ENCODE measurements at places on chromosomes 6 and 20. TPM values are rescaled to one million over a fixed set of nuclear protein-coding genes. Genes with fewer than 3 reads are reported as not detected.

HNF4A gene
- total RNA-seq, result not detected

MCCD1 gene
- not detected for total RNA-seq

DNA sequence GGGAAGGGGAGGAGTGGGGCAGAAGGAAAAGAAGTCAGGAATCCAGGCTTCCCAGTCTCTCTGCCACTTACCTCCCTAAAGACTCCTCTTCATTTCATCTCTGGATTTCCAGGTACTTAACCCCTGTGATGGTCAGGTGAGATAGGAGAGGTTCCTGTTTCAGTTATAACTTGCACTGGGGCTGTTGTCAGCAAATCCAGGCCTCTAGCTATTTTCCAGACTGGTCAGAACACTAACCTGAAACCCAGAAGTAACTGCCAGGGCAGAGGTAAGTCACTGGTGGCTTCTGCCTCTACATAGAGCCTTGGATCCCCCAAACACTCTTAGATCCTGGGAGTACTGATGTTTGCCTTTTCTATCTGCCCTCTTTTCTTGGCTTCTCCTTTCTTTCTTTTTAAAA is 233.5 kb upstream of the TAB2 start:
- no peak for DNase-seq
- H3K27ac ChIP-seq, result no peak overlapping the region
- no peaks in the 10 kb centered on the region for H3K36me3 ChIP-seq

HS3ST5 gene
- total RNA-seq, result not detected

SLC17A1 gene
- total RNA-seq, result not detected

GRCh38 chr20:50608750-50609104 is 82.6 kb downstream of the RIPOR3 start:
- H3K27ac ChIP-seq, result no peak overlapping the region
- no peaks in the 10 kb centered on the region for H3K36me3 ChIP-seq

GRCh38 chr20:44153636-44154043 is 33.3 kb downstream of the JPH2 start:
- no peaks in the 10 kb centered on the region for H3K4me1 ChIP-seq
- H3K4me3 ChIP-seq, result no peak overlapping the region
- H3K36me3 ChIP-seq, result no peaks in the 10 kb centered on the region
- no peaks in the 10 kb centered on the region for H3K27me3 ChIP-seq

GRCh38 chr6:14062345-14063029 is 55.1 kb upstream of the CD83 start:
- no peaks in the 10 kb centered on the region for H3K27me3 ChIP-seq
- DNase-seq, result no peak
- H3K4me3 ChIP-seq, result no peak overlapping the region
- H3K4me1 ChIP-seq, result no peaks in the 10 kb centered on the region
- H3K36me3 ChIP-seq, result no peaks in the 10 kb centered on the region
- H3K27ac ChIP-seq, result no peak overlapping the region

DNA sequence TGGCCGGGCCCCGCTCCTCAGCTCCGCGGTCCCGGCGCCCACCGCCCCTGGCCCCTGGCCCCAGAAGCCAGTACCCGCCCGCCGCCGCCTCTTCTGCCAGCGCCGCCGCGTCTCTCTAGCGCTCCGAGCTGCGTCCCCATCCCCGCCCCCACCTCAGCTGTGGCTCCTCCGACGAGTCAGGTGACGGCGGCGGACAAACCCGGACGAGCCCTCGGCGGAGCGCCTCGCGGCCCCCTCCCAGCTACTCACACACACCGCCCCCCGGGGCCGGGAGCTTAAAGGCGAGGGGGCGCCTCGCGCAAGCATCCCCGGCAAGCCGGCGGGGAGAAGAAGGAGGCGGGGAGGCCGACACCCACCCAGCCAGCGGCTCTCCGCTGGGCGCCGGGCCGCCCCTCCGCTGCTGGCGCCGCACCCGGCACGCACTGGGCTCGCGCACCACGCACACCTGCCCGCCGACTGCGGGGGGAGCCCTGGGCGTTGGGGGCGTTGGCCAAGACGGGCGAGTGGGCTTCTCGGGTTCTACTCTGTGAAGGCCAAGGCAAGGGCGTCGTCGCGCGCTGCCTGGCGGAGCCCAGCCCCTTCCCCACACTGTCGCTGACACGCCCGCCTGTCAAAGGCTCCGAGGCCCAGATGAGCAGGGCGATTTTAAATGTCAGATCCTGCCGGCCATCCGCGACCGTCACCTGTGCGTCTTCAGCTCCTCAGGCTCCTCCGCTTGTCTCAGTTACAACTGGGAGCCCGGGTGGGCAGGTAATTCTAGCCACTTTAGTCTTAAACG is at the start of gene SNAP91:
SNAP91 (minus strand) TSS at position 132 of the 778 bp plus-strand sequence. CDS start 1,174 bp downstream, outside the sequence.
- H3K27ac ChIP-seq, result no peak within 1 kb of the TSS
- no peaks in the 10 kb centered on the region for H3K27me3 ChIP-seq
- no peaks in the 10 kb centered on the region for H3K36me3 ChIP-seq

DNA sequence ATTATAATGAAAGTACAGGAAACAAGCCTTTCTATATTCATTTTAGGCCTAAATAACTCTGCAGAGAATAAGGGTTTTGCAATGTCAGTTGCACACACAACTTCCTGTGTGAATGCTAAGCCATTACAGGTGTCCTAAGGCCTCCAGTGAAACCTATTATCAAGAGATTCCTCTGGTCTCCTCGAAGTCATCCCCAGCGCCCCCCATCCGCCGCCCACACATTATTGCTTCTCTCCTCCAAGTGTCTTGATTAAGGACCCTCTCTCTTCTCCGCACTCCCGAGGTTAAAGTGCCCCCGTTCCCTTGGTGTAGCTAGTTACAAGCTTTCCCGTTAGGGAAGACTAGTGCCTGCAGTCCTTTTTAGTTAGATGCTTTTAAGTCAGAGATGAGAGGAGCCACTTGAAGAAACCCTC is 1.3 kb downstream of the HIVEP2 start:
- peak overlapping the region; percentile 98 for H3K27ac ChIP-seq
- no peaks in the 10 kb centered on the region for H3K27me3 ChIP-seq
- DNase-seq, result peak; percentile 5
- peak overlapping the region; percentile 89 for H3K4me3 ChIP-seq
- peaks cover 11% of the 10 kb centered on the region for H3K4me1 ChIP-seq

AKIRIN2 gene
- total RNA-seq, result 21.3 TPM

SSTR4 gene
- total RNA-seq, result not detected

EPB41L1 gene
- total RNA-seq, result 50.7 TPM

- H3K4me3 ChIP-seq, result no peak overlapping the region
- peaks cover 31% of the 10 kb centered on the region for H3K4me1 ChIP-seq
- DNase-seq, result no peak
- H3K27me3 ChIP-seq, result peaks cover 60% of the 10 kb centered on the region
- H3K36me3 ChIP-seq, result no peaks in the 10 kb centered on the region
These were observed 38.0 kb downstream of the YTHDF1 start for GRCh38 chr20:63177785-63178445.

MMP24 gene
- 0.89 TPM for total RNA-seq

DNA sequence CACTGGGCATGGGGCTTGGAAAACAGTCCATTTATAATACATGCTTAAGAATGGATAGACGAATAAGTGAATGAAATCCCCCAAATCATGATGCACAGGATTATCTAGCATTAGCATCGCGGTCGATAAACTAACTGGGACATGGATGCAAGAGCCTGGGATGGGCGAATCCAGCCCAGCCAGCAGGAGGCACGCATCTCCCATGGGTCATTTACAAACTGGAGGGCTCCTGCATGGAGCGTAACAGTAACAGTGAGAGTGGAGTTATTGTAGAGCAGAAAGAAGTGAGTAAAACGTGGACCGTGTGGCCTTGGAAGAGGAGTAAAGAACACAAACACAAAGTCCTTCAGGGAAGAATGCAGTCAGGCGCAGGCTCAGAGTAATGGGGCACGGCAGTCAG is 136.5 kb downstream of the AGPAT4 start:
- no peaks in the 10 kb centered on the region for H3K36me3 ChIP-seq
- H3K4me1 ChIP-seq, result peaks cover 16% of the 10 kb centered on the region
- H3K4me3 ChIP-seq, result no peak overlapping the region
- H3K27me3 ChIP-seq, result no peaks in the 10 kb centered on the region
- no peak for DNase-seq
- H3K27ac ChIP-seq, result no peak overlapping the region

SUN5 gene
- not detected for total RNA-seq

C6orf120 gene
- 19.8 TPM for total RNA-seq

- DNase-seq, result no peak
- no peaks in the 10 kb centered on the region for H3K27me3 ChIP-seq
- no peaks in the 10 kb centered on the region for H3K36me3 ChIP-seq
- peaks cover 16% of the 10 kb centered on the region for H3K4me1 ChIP-seq
These were observed 11.5 kb downstream of the WFDC3 start for GRCh38 chr20:45780159-45780558.

DNA sequence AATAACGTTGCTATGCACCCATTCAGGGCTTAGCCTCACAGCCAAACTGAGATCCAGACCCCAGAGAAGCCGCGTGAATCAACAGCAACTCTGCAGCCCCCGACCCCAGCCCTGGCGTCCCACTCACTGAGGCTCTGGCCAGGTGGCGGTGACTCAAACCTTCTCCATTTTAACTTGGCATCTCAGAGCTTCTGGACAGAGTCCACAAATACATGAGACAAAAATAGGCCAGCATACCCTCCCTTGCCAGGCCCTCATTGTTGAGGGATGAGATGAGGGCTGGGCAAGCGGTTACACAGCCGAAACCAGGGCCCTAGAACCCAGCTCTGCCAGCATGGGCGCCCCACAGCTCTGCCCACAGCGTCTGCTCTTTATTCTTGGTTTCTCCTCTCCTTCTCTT is 118.4 kb downstream of the MYLK4 start:
- no peak overlapping the region for H3K27ac ChIP-seq
- peaks cover 11% of the 10 kb centered on the region for H3K4me1 ChIP-seq
- no peaks in the 10 kb centered on the region for H3K27me3 ChIP-seq
- H3K4me3 ChIP-seq, result no peak overlapping the region
- no peak for DNase-seq
- H3K36me3 ChIP-seq, result no peaks in the 10 kb centered on the region

DNA sequence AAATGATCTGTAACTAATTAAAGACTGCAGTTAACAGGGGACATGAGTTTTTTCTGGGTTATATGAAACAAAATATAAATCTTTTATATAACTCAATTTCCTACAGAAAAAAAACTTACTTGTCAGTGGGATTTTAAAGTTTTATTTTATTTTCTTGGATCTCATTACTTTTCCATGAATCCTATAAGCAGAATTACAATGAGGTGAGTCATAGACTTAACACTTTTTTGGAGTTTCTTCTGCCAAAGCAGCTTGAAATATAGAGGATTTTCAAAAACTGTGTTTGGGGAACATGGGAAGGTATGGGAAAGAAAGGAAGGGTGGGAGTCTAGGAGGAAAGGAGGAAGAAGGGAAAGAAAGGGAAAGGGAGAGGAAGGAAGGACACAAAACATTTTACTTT is 130.7 kb downstream of the AIG1 start:
- no peaks in the 10 kb centered on the region for H3K4me1 ChIP-seq
- H3K4me3 ChIP-seq, result no peak overlapping the region
- H3K27me3 ChIP-seq, result no peaks in the 10 kb centered on the region
- no peak overlapping the region for H3K27ac ChIP-seq
- H3K36me3 ChIP-seq, result peaks cover 3% of the 10 kb centered on the region

NSFL1C gene
- 51.3 TPM for total RNA-seq

GRCh38 chr6:170476360-170476759 is 76.7 kb downstream of the PSMB1 start:
- no peaks in the 10 kb centered on the region for H3K27me3 ChIP-seq
- H3K27ac ChIP-seq, result no peak overlapping the region
- peaks cover 19% of the 10 kb centered on the region for H3K4me1 ChIP-seq
- no peak overlapping the region for H3K4me3 ChIP-seq
- no peaks in the 10 kb centered on the region for H3K36me3 ChIP-seq

AVP gene
- total RNA-seq, result not detected

DNA sequence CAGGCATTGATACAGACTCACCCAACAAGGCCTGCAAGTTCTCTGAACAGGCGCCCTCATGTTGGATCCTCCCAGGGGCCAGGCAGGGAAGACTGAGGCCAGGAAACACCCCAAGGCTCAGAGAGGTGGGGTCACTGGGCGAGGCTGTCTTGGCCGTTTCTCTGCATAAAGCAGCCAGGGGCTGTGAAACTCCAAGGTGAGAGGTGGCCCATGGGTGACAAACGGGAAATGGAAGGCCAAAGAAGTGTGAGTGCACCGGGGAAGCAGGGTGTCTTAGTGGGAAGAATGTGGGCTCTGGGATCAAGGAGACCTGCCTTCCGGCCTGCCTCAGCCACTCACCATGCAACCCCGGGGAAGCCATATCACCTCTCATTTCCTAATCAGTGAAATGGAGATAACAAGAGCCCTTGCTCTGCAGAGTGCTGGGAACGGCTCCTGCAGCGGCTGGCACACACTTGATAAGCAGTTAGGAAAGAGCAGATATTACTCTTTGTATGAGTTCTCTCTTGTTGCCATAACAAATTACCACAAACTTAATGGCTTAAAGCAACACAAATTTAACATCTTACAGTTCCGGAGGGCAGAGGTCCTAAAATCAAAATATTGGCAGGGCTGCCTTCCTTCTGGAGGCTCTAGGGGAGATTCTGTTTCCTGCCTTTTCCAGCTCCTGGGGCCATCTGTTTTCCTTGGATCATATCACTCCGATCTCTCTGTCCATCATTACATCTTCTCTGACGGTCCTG is 168.6 kb downstream of the NFATC2 start:
- H3K36me3 ChIP-seq, result no peaks in the 10 kb centered on the region
- no peaks in the 10 kb centered on the region for H3K27me3 ChIP-seq
- H3K4me3 ChIP-seq, result no peak overlapping the region
- H3K27ac ChIP-seq, result no peak overlapping the region
- H3K4me1 ChIP-seq, result peaks cover 4% of the 10 kb centered on the region

GRCh38 chr6:113451049-113451448 is 406.1 kb upstream of the MARCKS start:
- no peaks in the 10 kb centered on the region for H3K27me3 ChIP-seq
- no peak for DNase-seq
- H3K36me3 ChIP-seq, result no peaks in the 10 kb centered on the region

CAP2 gene
- total RNA-seq, result 16.2 TPM

- H3K27ac ChIP-seq, result no peak overlapping the region
- DNase-seq, result no peak
- no peaks in the 10 kb centered on the region for H3K27me3 ChIP-seq
- no peaks in the 10 kb centered on the region for H3K36me3 ChIP-seq
These were observed 4.1 kb upstream of the NOL4L start for GRCh38 chr20:32589256-32589655.

DNA sequence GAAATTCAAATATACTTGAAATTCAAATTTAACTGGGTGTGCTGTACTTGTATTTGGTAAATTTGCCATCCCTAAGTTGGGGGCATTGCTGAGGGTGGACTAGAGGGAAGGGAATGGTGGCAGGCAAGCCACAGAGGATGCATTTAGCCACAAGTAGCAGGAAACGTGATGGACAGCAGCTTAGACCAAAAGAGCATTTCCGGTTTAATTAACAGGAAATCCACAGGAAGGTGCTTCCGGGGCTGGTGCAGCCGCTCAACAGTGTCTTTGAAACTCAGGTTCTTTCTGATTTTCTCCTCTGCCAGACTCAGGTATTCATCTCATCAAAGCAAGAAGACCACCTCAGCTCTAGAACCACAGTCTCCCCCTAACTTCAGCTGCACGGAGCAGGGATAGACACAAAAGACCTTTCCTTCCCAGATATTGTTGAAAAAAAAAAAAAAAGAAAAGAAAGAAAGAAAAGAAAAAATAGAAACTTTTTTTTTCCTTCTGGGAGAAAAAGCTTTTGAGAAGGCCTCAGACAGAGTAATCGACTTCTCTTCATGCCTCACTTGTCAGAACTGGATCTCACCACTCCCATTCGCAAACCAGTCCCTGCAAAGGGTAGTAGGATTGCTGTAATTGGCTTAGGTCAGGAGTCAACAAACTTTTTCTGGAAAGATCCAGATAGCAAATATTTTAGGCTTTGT is 8.0 kb upstream of the BCAS1 start:
- H3K27me3 ChIP-seq, result no peaks in the 10 kb centered on the region
- DNase-seq, result no peak
- H3K36me3 ChIP-seq, result no peaks in the 10 kb centered on the region
- no peak overlapping the region for H3K4me3 ChIP-seq
- no peak overlapping the region for H3K27ac ChIP-seq
- H3K4me1 ChIP-seq, result no peaks in the 10 kb centered on the region

DEF6 gene
- 6.5 TPM for total RNA-seq

EPHA7 gene
- 0.33 TPM for total RNA-seq
